ENCODE measurements at places on chromosomes 3 and 15.

DNA sequence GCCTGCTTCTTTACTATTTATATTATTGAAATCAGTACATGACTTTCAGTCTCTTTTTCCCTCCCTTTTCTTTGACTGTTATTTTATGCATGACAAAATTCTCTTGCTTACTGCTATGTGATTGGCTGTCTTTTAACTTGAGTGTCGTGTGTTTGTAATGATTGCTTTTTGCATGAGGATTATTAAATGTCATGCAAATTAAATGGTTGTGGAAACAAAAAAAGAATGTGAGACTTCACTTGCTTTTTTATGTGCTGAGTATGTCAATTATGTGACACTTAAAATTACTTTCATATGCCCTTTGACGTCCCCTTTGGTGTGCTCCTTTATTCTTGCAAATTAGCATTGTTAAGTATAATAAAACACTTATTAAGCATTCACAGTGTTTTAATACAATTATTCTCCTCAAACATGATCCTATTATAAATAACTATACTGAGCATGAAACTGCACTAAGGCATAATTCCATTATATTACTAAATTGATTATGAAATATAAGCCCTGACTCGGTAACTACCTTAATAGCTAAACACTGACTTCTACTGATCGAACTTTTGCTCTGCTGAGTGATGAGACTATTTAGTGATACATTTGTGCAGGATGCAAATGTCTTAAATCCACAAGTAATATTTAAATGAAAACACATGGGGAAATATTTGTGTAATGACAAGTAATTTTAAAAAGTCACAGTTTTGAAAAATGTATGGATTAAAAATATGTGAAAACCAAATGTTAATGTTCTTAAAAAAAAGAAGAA is 401.7 kb downstream of the NLGN1 start:
- no peak for DNase-seq

- no peak for DNase-seq
These were observed 41.0 kb upstream of the TCF12 start for GRCh38 chr15:56877255-56877970.

- DNase-seq, result no peak
These were observed 102.6 kb downstream of the CD200R1L start for GRCh38 chr3:112744106-112744505.

- DNase-seq, result no peak
These were observed 144.4 kb downstream of the GMNC start for GRCh38 chr3:190718097-190718496.

DNA sequence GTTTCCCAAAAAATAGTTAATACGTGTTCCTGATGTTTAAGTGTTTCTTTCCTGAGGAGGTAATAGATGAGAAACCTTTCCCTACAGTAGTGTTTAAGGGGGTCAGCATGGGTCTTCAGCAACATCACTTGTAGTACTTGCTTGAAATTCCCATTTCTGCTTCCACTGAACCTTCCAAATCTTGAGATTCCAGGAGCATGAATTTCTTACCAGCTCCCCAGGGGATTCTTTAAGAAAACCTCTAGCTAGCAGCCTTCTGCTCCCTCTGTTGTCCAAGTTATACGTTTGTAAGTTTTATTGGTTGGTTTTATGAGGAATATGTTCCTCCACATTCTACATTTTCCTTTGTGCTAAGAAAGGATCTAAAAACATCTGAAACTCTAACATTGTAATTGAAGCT is 38.2 kb upstream of the ACP3 start:
- no peak for DNase-seq

- DNase-seq, result no peak
These were observed 69.9 kb upstream of the NDUFB4 start for GRCh38 chr3:120526011-120526870.

- no peak for DNase-seq
These were observed 302.6 kb upstream of the TGFBR2 start for GRCh38 chr3:30303770-30304169.

DNA sequence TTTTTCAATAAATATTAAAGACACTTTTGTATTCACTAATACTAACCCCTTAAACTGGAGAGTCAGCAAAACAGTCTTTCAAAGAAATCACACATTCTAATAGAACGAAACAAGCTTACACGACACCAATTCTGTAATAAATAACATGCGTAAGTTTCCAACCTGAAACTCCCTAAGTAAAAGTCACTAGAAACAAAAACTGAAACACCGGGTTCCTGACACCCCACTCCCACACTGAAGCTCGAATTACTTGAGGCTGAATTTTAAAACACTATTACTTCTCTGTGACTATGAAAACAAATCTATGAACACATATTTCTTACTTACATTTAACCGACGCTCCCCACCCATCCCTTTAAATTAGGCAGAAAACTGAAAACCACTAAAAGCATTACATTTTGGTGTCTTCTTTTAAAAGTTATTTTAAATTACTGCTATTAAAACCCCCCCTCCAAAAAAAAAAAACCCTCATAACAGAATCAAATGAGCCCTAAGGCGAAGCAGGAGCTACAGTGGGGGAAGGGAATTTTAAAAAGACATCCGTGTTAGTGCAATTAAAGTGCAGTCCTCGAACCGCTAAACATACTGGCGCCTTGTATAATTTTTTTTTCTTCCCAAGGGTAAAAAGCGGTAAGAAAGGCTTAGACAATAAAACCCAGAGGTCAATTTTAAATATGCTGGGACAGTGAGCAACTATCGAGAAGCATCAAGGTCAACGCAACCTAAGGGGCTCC is 878 bp downstream of the SPPL2A start:
- no peak for DNase-seq

- no peak for DNase-seq
These were observed 53.3 kb downstream of the SLC7A14 start for GRCh38 chr3:170532573-170532972.

GRCh38 chr3:178359728-178360127 is 176.5 kb upstream of the KCNMB2 start:
- no peak for DNase-seq

DNA sequence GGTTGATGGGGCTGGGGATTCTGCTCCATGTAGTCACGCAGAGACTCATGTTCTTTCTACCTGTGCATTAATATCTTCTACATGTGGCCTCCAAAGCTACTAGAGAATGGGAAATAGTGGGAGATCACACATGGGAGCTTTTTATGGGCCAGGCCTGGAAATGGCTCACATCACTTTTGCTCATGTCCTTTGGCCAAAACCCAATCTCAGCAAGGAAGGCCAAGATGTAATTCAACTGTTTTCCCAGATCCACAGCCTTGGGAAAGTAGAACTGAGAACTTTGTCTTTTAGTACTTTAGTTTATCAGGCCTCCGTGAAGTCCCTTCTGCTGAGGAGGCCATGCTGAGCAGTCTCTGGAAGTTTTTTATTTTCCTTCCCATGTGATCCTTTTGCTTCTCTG is 73.2 kb upstream of the SLC4A7 start:
- no peak for DNase-seq

DNA sequence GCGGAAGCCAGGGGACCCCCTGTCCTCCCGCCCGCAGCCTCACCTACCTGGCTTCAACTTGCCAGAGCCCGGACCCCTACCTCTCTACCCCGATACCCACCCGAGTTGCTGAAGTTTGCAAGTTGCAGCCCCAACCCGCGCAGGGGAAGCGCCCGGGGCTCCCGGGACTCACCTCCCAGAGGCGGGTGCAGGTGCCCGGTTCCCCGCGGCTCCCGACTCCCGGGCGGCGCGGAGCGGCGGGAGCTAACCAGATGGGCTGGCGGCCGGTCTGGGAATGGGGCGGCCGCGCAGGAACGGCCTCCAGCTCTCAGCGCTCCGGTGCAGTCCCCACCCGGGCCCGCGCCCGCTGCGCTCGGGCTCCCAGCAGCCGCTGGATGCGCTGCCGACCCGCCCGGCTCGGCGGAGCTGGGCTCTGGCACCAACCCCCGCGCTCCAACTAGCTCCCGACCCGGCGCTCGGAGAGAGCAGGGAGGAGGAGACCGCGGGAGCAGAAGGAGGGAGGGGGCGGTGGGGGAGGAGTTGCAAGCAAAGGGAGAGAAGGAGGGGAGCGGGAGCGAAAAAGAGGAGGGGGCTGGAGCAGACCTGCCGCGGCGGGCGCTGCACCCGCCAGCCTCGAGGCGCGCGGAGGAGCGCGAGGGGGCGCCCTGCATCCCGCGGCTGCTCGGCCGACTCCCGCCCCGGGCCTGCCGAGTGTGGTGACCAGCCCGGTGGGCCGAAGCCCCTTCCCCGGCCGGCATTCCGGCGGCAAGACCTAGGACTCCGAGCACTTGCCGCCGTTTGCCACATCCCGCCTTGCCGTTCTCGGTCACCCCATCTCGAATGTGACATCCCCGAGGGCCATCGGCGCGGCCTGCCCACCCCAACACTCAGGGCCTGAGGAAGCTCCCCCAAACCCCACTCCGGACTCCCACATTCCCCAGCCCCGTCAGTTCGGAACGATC is at the start of gene SEMA5B:
TSS of gene SEMA5B (minus strand) at position 472 of the 941 bp plus-strand sequence. CDS start 66,500 bp downstream, outside the sequence.
- DNase-seq, result peak; percentile 72

DNA sequence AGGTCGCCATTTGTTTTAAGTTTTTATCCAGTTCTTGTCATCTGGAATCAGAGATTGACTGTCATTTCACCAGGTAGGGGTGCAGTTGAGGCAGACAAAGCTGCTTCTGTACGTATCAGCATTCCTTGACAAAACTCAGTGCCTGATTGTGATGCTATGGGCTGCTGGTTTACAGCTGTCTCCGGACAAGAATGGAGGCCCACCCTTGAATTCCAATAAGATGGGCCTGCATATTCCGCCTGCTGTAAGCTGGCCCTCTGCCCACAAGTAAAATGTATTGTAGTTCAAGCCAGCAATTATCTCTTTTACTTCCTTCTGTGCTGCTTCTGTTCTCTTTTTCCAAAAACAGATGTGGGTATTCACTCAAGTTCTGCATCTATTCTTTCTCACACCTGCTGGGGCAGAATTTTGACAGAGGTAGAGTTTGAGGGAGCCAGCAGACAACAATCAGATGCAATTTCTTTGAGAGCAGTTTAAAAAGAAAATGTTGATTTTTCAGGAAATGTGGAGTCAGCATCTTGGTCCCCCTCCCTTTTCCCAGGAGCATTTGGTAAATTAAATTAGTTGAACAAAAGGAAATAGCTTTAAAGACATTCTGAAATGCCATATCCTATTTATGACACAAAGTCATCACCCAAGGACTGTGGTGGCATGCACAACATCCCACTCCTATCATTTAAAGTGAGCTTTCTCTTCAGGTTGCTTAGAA is 53.5 kb downstream of the IQCH start:
- no peak for DNase-seq

DNA sequence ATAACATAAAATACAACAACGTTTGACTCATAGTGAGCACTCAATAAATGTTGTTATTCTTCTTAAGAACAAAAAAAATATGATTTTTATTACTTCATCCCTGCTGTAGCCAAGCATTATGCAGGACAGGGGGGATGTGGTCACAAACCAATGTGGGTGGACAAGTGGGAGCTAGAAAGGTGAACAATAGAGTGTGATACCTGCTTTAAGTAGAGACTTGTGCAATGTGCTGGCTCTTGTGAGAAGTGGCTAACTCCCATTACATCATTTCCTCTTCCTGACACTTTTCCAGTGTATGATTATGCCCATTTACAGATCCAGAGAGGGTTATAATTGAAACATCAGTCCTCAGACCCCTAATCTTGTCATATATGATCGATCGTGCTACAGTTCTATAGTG is 193.6 kb downstream of the UBE2E2 start:
- no peak for DNase-seq

- DNase-seq, result no peak
These were observed 84.1 kb downstream of the ABHD5 start for GRCh38 chr3:43774799-43775198.

Data from HuH-7 (cell line).